ENCODE measurements at places on chromosomes 2 and 18.
A peak's percentile ranks its signal among the peaks of the same experiment; 100 is the strongest.

DNA sequence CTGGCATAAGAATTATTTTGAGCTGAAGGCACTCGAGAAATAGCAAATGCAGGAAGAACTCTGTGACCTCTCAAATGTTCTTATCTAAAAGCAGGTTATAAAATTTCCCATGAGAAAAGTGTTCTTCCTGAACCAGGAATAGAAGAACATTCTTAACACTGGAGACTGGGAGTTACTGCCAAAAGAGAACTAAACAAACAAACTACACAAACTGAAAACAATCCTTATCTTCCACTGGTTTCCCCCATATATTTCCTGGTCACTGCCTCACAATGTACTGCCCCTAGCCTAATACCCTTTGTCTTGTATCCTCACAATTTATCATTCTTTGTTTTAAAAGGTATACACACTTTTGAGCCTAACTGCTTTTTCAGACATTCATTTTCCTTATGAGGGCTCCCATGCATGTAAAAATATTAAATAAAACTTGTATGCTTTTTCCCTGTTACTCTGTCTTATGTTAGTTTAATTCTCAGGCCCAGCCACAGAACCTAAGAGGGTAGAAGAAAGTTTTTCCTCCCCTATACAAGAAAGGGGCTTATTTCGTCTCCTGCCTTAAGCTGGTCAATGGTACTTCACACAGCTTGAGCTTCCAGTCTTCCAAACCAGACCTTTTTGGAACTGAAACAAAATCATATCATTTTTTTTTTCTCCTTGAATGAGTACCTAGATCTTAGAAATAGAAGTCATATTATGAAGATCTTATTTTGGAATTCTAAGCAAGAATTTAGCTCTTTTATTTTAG is 110.6 kb downstream of the MSTN start:
- DNase-seq = no peak

DNA sequence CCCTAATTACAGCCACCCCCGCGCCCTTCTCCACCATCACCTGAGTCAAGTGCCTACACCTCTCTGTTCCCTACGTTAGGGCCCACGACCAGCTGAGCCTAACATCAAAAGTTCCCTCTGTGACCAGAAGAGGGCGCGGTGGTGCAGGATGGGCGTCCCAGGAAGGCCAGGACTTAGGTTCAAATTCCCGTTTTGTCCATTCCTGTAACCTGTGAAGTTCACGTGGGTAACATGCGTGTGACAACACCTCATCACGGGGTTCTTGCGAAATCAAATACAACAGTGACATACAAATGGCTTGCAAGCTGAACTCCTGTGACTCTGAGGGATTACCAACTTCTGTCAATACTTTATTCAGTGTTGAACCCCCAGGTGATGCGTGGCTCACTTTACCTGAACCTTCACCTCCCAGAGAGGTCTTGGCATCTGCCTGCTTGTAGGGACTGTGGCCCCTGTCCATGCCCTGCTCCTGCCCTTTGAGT is 207.9 kb downstream of the ARL4C start:
- peak; percentile 76 for DNase-seq

- no peak for DNase-seq
Observed at GRCh38 chr2:211306929-211307328, 750.5 kb downstream of the CPS1 start.

DNA sequence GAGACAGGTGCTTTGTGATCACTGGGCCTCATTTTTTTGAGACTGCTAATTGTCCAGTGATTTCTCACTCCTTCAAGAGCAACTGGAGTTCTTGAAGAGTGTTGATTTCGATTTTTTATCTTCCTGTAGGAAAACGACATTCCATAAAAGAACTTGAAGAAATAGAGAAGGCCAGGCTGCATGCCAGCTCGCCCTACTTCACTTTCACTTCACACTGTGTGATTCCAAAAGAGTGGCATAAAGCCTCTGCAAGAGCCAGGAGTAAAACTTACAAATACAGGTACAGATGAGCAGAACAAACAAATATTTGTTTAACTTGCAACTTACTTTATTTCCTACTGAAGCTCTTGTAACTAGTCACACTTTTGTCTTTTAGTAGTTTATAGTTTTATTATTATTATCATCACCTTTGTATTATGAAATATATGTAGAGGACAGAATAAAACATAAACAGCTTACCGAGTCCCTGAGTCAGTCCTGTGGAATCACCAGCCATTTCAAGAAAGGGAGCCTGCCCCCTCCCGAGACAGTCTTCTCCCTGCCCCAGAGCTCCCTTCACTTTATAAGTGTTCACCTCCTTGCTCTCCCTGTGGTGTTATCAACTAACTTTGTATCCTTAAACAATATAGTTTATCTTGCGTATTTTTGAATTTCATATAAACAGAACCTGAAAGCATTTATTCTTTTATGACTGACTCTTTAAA is 8.7 kb downstream of the FAM228A start:
- DNase-seq = no peak

DNA sequence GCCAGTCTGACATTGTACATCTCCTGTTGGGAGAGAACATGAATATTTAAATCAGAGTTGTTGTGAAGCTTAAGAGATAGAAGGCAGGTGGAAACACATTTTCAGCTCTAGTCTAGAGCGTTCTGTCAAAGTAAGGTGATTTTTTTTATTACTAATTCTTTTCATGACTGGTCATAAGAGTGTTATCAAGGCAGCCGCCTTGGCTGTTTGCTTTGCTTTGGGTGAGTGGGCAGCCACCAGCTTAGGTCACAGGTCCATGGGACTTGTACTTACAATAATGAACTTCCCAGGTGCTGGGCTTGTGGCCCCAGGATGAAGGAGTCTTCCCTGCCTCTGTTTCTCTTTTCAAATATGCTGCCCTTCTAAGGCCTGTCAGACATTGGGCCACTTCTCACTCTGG is 256.3 kb downstream of the SRBD1 start:
- DNase-seq = no peak

GRCh38 chr2:133167990-133168389 is 400.3 kb downstream of the NCKAP5 start:
- no peak for DNase-seq

GRCh38 chr2:230155359-230155758 is 64.4 kb downstream of the SP110 start:
- DNase-seq = peak; percentile 39

DNA sequence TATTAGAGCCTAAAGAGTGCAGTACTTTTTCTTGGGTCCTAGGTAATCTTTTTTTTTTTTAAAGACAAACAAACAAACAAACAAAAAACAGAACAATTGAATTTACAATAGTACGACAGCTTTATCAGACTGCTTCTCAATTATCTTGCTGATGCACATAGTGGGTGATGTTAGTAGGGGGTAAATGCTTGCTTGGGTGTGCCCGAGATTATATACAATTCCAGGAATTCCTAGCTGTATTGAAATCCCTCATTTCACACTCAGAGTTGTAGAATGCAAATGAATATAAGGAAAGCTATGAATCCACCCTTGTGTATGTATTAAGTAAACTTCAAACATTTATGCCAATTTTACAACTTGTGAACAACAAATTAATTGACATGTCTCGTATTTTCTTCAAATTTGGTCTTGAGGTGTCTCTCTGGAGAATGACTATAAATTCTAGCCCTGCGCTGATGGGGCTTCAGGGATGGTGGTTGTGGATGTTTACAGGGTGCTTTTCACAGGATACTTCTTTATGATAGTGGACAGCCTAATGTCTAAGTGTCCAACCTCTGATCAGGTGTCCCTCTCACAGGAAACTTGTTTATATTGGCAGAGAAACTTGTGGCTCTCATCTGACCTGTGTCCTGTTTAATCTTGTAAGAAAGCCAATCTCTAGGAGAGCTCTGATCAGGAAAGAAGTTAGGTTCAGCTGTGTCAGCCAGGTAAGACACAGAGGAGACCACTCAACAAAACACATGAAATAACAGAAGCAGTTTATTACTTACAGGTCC is 61.9 kb upstream of the SLC39A10 start:
- no peak for DNase-seq

DNA sequence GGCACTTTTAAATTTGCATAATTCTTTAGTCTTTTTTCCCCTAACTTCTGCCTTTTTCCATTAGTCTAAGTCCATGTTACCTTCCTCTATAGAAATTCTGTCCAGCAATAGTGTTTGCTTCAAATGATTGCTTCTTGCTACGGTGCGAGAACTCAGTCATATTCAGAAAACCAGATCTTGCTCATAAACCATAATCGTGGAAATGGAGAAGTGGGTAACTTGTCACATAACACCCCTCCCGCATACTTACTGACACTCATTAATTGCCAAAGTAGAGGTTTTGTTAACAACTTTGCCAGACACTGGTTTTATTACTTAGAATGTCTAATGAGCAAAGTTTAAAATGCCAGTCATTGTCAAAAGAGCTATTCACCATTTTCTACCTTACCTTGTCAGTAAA is 94.3 kb upstream of the TWSG1 start:
- DNase-seq = no peak

DNA sequence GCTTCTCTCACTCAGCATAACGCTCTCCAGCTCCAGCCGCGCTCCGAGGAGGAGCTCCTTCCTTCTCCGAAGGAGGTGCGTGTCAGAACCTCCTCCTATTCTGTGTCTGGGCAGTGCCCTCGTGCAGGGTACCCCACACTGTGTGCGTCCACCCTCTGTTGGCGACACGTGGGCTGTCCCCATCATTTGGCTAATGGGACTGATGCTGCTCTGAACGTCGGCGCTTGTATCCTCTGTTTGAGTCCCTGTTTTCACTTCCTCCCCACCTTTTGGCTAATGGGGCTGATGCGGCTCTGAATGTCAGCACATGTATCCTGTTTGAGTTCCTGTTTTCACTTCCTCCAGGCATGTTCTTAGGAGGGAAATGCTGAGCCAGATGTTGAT is 22.2 kb downstream of the KCNG2 start:
- no peak for DNase-seq

All from stimulated activated CD4-positive, alpha-beta T cell treated with anti-CD3 and anti-CD28 coated beads, Interleukin-2, amount 100 ng/mL, for 24 hours (primary cell).